Ecto neural progenitor cell (in vitro differentiated cells): ENCODE measurements at places on chromosomes 1 and 21.

DNA sequence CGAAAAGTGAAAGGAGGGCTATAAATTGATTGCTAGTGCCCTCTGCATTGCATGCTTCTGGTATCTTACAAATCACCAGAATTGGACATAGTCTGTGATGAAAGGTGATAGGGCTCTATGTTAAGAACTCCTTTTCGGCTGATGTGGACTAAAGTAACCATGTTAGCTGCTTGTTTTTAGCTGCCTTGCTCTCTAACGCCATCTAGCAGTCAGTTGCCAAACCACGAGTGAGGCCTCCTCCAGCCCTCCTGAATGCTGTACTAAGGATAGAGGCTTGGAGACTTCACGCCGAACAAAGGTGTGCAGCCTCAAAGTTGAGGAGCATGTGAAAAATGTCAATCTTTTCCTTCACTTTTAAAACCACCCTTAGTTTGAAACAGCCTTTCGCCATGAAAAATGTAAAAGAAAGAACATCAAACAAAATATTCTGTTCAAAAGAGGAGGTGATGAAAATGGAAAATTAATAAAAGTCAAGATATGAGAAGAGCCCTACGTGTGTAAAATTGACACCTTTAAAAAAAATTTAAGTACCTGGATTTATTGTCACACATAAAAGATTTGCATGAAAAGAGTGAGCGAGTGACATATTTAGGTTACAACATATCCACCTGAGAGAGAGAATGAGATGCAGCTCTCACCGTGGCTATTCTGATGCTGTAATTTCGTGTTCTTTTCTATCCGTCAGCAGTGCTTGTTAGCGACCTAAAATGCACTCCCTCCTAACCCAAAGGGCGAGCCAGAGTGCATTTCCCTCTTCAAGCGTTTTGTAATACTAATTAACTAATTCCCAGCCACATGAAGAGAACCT, 8.1 kb downstream of the LRRC53 start:
- peak; percentile 76 for DNase-seq

GRCh38 chr1:89719502-89720306, 86.8 kb downstream of the LRRC8C start:
- DNase-seq = no peak

DNA sequence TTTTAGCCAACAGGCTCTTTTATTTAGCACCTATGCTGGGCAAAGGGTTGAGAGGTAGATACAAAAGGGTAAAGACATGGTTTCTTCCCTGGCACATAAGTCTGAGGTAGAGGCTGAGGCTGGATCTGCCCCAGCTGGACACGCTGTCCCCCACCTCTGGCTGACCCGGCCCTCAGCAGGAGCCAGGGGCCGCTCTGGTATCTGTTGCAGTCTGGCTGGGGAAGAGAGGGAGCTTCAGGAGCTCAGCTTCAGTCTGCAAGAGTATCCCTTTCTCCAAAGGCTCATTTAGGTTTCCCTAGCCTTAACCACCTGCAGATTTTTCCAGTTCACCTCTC, 14.2 kb downstream of the BLACAT1 start:
- DNase-seq = peak; percentile 63

DNA sequence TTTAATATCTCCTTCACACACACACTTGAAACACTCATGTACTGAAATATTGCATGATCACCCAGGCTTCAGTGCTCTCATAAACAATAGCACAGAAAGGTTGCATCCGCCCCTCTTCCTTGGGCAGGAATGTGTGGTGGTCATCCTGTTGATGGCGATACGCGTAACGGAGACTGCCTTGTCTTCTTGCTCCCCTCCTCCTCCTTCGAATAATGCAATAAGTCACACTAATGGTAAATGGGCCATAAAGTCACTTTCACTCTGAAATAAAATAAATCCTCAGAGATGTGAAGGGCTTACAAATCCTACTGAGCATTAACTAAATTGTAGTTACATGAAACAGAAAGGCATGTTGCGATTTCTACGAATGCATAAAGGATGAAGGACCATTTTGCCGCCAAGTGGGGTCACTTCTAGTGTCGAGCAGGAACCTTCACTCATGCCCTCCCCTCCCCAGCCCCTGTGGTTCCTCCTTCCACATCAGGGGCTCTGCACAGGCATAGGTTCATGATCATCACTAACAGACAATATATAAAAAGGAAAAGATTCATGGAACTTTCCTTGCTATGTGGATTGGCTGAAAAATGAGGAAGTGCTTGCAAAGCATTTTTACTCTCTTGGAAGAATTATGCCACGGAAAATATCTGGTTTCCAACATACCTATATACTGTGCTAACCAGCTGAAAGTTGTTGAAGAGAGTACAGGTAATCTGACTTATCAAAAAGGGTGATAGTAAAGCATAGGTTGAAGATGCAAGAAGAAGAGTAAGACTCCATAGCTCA, 1.2 kb upstream of the PGBD5 start:
- no peak for DNase-seq

GRCh38 chr1:169853341-169853740, 40.4 kb downstream of the SCYL3 start:
- no peak for DNase-seq

DNA sequence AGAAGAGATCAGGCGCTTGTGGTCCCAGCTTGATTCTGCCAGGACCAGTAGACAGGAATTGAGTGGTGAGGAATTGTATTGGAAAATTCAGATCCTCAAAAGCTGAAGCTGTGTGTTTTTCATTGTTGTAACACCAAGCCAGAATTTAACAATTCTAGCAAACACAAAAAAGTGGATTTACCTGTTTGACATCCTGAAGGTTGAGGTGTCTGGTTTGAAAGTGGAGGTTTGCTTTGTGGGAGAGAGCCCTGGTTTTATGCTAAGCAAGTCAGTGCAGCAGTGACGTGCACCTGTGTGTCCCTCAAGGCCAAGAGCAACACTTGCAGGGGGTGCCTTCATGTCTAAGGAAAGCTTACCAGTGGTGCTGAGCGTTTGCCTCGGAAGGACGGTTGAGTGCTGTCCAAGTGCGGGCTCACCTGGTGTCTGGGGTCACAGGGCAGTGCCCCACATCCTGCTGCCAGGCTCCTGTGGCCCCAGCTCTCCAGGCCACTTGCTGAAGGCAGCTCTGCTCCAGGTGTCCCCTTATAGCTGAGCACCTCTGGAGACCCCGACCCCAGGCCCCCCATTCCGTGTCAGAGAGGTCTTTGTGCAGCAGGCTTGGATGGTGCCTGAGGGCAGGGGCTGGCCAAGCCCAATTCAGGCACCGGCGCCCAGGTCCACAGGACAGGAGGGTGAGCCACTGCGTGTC, 27.7 kb downstream of the PCNT start:
- no peak for DNase-seq

GRCh38 chr1:177145106-177146070, 19.1 kb downstream of the ASTN1 start:
- DNase-seq = no peak

- no peak for DNase-seq
Measured at GRCh38 chr1:72399807-72400206, 117.5 kb upstream of the NEGR1 start.
